ENCODE measurements at places on chromosomes 2 and 18.

GRCh38 chr2:177906041-177906718 lies 166.4 kb downstream of the PDE11A start:
- peak; percentile 48 for DNase-seq

GRCh38 chr2:41151746-41152145 lies 699.9 kb upstream of the SLC8A1 start:
- DNase-seq, result no peak

- no peak for DNase-seq
Observed at GRCh38 chr18:74778191-74778847, 180.6 kb downstream of the ZNF407 start.

DNA sequence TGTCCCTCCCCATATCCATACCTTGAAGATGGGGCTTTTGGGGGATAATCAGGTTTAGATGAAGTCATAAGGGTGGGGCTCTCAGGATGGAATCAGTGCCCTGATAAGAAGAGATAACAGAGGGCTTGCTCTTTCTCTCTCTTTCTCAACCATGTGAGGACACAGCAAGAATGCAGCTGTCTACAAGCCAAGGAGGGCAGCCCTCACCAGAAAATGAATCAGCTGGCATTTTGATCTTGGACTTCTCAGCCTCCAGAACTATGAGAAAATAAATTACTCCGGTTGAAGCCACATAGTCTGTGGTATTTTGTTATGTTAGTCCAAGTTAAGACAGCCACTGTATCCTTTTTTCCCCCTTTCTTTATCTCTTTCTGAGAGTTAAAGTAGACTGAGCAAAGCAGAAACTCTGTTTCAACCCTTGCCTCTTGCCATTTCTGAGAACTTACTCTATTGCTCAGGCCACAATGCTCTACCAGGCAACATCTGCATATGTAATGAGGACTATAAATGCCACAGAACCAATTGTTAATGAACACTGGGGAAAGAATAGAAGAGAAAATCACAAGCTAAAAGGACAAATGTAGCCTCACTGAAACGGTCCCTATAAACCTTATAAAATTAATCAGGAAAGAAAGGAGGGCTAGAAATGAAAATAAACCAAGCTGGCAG lies 56.9 kb downstream of the SRBD1 start:
- no peak for DNase-seq

GRCh38 chr2:4507661-4508060 lies 804.3 kb downstream of the DCDC2C start:
- no peak for DNase-seq

DNA sequence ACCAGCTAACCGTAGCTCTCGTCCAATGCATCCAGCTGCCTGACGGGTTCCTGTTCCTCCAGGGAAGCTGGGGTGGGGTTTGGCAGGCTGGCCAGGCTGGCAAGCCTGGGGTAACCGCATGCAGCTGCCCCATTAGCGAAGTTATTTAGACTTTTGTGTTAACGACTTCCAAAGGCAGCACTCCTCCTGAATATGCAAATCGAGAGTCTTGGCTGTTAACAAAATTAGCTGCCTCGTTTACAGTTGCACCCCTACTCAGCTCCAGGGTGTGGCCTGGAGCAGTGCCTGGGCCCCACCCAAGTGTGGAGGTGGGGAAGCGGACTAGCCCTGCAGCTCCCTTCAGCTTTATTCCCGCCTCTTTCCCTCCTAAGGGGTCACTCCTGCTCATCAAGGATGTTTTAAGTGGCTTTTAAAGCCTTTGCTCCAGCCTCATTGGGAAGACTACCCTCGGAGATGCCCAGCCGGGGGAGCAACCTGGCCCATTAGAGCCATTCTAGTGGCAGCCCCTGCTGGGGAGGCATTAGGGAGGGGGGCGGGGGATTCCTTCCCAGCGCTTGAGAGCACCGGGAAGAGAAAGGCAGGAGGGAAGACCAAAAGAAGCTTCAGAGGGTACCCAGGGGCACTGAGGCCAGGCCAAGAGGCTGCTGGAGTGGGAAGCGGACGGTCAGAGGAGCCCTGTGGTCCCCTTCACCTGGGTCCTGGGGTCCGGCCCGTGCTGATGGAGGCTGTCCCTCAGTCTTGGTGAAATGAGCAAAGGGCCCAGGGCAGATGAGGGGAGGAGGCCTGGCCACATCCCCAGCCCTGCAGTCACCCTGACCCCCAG lies 204.1 kb downstream of the CELF4 start:
- no peak for DNase-seq

GRCh38 chr2:34979148-34979547 lies 1376.4 kb upstream of the CRIM1 start:
- DNase-seq, result no peak

- no peak for DNase-seq
Observed at GRCh38 chr2:143668234-143668633, 539.0 kb downstream of the ARHGAP15 start.

- DNase-seq, result no peak
Observed at GRCh38 chr2:127060264-127060945, 46.5 kb downstream of the BIN1 start.
